CD4-positive, alpha-beta memory T cell (primary cell): ENCODE measurements at places on chromosomes 1 and 21.

DNA sequence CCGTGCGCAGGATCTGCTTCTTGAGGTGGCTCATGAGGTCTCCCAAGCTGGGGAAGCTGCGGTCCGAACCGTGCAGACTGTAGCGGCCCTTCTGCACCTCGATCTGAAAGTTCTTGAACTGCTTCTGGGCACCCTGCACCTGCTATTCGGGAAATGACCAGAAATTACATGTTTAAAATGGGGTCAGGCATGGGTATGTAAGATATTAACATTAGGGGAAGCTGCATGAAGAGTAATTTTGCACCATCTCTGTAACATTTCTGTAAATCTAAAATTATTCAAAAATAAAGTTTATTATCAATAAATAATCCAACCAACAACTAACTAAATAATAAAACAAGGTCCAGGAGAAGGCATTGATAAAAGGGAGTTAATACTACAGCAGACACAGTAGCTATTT lies 110.7 kb downstream of the RAVER2 start:
- H3K27me3 ChIP-seq, result no peaks in the 10 kb centered on the region
- no peak overlapping the region for H3K4me3 ChIP-seq
- peaks cover 92% of the 10 kb centered on the region for H3K36me3 ChIP-seq
- H3K27ac ChIP-seq, result no peak overlapping the region
- H3K4me1 ChIP-seq, result no peaks in the 10 kb centered on the region

- no peak for DNase-seq
- no peak overlapping the region for H3K27ac ChIP-seq
- no peaks in the 10 kb centered on the region for H3K27me3 ChIP-seq
- H3K36me3 ChIP-seq, result no peaks in the 10 kb centered on the region
- H3K4me1 ChIP-seq, result no peaks in the 10 kb centered on the region
These were observed 9.2 kb downstream of the PIGM start for GRCh38 chr1:160022330-160023310.

GRCh38 chr1:108559215-108560186 lies at the start of gene EEIG2:
Gene EEIG2 (plus strand): TSS chr1:108560100. CDS start chr1:108560429, 329 bp downstream.
- H3K4me1 ChIP-seq, result peaks cover 49% of the 10 kb centered on the region
- no peaks in the 10 kb centered on the region for H3K36me3 ChIP-seq
- DNase-seq, result peak; percentile 88
- H3K27me3 ChIP-seq, result no peaks in the 10 kb centered on the region
- peak within 1 kb of the TSS; percentile 65 for H3K27ac ChIP-seq
- H3K4me3 ChIP-seq, result peak within 1 kb of the TSS; percentile 59

GRCh38 chr1:64757213-64757612 lies 12.3 kb downstream of the RAVER2 start:
- H3K4me3 ChIP-seq, result no peak overlapping the region
- no peaks in the 10 kb centered on the region for H3K27me3 ChIP-seq
- no peak overlapping the region for H3K27ac ChIP-seq
- DNase-seq, result no peak
- no peaks in the 10 kb centered on the region for H3K4me1 ChIP-seq
- H3K36me3 ChIP-seq, result no peaks in the 10 kb centered on the region

DNA sequence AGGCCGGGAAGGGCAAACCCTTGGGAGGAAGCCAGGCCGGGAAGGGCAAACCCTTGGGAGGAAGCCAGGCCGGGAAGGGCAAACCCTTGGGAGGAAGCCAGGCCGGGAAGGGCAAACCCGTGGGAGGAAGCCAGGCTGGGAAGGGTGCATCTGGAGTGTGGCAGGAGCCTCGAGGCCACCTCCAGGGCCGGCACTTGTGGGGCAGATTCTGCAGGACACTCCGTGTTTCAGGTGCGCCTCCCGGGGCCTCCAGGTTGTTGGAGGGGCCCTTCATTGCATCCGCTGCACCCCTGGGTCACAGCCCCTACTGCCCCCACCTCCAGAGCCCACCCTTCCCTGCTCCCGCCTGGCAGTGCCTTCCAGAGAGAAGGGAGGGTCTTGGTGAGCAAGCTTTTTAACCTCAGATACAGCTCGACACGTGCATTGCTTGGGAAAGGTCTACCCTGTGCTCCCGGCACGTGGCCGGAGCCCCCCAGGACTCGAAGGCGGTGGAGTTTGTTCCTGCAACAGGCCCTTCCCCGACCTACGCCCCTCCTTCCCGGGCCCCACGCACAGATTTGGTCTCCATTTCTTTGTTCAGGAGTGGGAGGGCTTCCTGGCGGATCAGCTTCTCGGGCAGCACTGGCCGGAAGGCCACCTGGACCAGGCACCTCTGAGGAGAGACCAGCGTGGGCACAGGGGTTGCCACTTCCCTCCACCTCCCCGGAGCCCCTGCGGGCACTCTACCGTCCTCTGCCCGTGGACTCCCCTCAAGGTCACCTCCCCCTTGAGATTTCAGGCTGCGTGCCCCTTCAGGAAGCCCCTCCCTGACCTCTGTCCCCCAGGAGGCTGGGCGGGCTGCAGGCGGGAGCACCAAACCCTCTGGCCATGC lies 9.4 kb upstream of the TMEM52 start:
- no peaks in the 10 kb centered on the region for H3K27me3 ChIP-seq
- H3K36me3 ChIP-seq, result no peaks in the 10 kb centered on the region
- no peak overlapping the region for H3K27ac ChIP-seq
- no peaks in the 10 kb centered on the region for H3K4me1 ChIP-seq

GRCh38 chr1:75539230-75540116 lies 71.4 kb downstream of the SLC44A5 start:
- no peak overlapping the region for H3K4me3 ChIP-seq
- no peak for DNase-seq
- H3K27ac ChIP-seq, result no peak overlapping the region
- H3K27me3 ChIP-seq, result no peaks in the 10 kb centered on the region
- no peaks in the 10 kb centered on the region for H3K36me3 ChIP-seq
- no peaks in the 10 kb centered on the region for H3K4me1 ChIP-seq

DNA sequence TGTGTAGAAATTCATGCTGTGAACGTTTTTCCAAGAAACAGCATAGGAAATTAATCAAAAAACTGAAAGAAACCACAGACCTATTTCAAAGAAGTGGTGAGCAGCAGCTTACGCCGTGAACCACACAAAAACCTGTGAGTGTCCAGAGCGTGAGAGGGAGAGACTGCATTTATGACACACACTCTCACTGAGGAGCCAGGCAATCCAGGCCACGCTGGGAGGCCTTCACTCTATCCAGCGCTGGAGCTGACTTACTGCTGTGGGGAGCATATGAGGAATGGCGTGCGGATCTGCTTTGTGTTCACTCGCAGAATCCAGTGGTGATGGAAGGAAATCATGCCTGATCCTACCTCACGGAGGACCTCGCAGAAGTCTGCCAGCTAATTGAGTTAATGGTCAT lies 12.7 kb downstream of the ADAMTS1 start:
- no peak overlapping the region for H3K4me3 ChIP-seq
- no peak for DNase-seq
- H3K4me1 ChIP-seq, result no peaks in the 10 kb centered on the region
- H3K27me3 ChIP-seq, result no peaks in the 10 kb centered on the region

DNA sequence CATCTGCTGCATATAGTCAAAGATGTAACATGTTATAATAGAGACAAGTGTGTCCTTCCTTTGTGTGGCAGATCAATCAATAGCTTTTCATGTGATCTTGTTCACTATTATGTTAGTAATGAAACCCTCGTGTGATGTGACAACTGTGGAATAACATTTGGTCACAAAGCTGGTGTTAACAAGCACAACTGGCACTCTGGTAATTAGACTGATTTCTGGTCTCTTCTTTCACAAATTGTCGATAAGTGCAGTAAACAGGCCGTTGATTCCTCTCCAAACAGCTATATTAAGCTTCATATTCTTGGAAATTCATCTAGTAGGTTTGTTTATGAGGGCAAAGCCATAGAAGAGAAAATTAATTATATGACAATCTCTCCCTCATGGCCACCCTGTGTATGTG lies 616.7 kb upstream of the PTBP2 start:
- no peaks in the 10 kb centered on the region for H3K27me3 ChIP-seq
- no peaks in the 10 kb centered on the region for H3K4me1 ChIP-seq
- DNase-seq, result no peak
- H3K27ac ChIP-seq, result no peak overlapping the region
- H3K36me3 ChIP-seq, result no peaks in the 10 kb centered on the region

- no peak for DNase-seq
- H3K27me3 ChIP-seq, result no peaks in the 10 kb centered on the region
- H3K4me3 ChIP-seq, result no peak overlapping the region
These were observed 31.4 kb upstream of the PKP1 start for GRCh38 chr1:201251851-201252430.

GRCh38 chr1:29306471-29307140 lies 70.3 kb downstream of the PTPRU start:
- no peaks in the 10 kb centered on the region for H3K4me1 ChIP-seq
- DNase-seq, result no peak
- no peak overlapping the region for H3K4me3 ChIP-seq
- no peak overlapping the region for H3K27ac ChIP-seq

DNA sequence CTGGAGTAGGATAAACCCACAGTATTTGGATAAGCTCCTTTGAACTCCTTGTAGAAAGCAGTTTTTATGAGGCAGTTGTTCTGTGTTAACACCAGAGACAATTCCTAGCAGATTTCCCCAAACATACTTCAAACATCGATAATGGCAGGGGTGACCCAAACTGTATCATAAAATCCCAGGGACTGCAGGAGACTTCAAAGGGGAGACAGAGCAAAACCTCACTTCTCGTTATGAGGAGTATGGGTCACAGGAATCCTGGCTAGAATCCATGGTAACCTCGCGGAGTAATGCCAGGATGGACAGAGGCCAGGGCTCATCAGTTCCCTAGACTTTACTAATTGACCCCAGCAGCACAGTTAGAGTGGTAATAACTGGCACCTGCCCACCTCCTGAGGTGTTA lies 148.0 kb downstream of the DHRS3 start:
- H3K36me3 ChIP-seq, result peaks cover 4% of the 10 kb centered on the region
- DNase-seq, result no peak
- no peak overlapping the region for H3K4me3 ChIP-seq

- DNase-seq, result no peak
- no peaks in the 10 kb centered on the region for H3K27me3 ChIP-seq
- no peak overlapping the region for H3K27ac ChIP-seq
- no peaks in the 10 kb centered on the region for H3K4me1 ChIP-seq
- H3K36me3 ChIP-seq, result no peaks in the 10 kb centered on the region
These were observed 19.3 kb upstream of the IL22RA1 start for GRCh38 chr1:24162201-24162600.

DNA sequence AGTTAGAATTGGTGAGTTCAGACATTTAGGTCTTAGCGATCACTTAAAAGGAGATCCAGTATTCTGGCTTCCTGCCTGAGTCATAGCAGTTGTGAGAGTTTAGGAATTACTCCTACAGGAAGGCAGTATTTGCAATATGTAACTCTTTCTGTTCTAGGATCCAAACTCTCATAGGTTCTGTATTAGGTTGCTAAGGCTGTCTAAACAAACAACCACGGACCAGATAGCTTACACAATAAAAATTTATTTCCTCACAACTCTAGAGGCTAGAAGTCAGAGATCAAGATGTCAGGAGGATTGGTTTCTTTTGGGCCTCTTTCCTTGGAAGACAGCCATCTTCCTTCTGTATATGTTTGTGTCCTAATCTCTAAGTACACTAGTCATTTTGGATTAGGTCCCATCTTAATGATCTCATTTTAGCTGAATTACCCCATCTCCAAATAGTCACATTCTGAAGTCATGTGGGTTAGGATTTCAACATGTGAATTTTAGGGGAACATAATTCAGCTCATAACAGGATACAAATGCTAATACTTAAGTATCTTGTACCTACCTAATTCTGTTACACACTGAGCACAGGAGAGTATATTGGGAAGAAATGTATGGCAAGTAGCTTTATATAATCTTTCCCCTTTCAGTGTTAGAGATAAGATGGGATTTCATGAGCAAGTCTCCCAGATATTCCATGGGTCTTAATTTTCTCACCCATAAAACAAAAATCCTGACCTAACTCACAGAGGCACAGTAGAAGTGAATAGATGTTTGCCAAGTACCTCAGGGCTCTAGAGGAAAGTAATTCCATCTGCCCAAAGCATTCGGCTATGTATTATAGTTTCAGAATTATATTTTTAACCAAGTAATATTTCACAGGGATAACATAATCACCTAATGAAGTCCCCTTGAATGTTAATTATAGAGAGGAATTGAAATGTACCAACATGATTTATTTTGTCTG lies 144.4 kb downstream of the PTBP2 start:
- H3K4me1 ChIP-seq, result no peaks in the 10 kb centered on the region
- no peak overlapping the region for H3K27ac ChIP-seq
- H3K27me3 ChIP-seq, result no peaks in the 10 kb centered on the region
- H3K36me3 ChIP-seq, result no peaks in the 10 kb centered on the region
- H3K4me3 ChIP-seq, result no peak overlapping the region

- no peak for DNase-seq
- peaks cover 7% of the 10 kb centered on the region for H3K4me1 ChIP-seq
- no peaks in the 10 kb centered on the region for H3K27me3 ChIP-seq
- no peaks in the 10 kb centered on the region for H3K36me3 ChIP-seq
- H3K27ac ChIP-seq, result no peak overlapping the region
These were observed 67.6 kb upstream of the PPP2R5A start for GRCh38 chr1:212217633-212218032.

DNA sequence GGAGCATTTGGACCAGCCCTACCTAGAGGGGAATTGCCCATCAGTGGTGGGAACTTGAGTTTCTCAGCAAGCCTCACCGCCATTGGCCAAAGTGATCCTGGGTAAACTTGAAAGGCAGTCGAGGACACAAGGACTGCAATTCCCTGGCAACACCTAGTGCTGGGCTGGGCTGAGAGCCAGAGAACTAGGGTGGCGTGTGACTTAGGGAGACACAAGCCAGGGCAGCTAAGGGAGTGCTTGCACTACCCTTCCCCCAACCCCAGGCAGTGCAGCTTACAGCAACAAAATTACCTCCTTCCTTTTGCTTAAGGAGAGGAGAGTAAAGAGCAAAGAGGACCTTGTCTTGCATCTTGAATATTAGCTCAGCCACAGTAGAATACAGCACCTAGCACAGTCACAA lies 176.9 kb upstream of the PRMT6 start:
- no peaks in the 10 kb centered on the region for H3K27me3 ChIP-seq
- H3K4me1 ChIP-seq, result no peaks in the 10 kb centered on the region
- no peak overlapping the region for H3K27ac ChIP-seq
- H3K36me3 ChIP-seq, result no peaks in the 10 kb centered on the region
- H3K4me3 ChIP-seq, result no peak overlapping the region
- no peak for DNase-seq

DNA sequence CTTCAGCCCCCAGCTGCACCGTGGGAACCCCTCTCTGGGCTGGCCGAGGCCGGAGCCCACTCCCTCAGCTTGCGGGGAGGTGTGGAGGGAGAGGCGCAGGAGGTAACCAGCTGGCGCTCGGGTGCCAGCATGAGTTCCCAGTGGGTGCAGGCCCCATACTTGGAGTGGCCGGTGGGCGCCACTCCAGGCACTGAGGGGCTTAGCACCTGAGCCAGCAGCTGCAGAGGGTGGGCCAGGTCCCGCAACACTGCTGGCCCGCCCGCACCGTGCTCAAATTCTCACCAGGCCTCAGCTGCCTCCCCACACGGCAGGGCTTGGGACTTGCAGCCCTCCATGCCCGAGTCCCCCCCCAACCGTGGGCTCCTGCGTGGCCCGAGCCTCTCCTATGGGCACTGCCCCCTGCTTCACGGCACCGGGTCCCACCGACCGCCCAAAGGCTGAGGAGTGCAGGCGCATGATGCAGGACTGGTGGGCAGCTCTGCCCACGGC lies 47.2 kb downstream of the LRRC53 start:
- no peaks in the 10 kb centered on the region for H3K36me3 ChIP-seq
- H3K27me3 ChIP-seq, result no peaks in the 10 kb centered on the region
- DNase-seq, result no peak
- H3K4me1 ChIP-seq, result no peaks in the 10 kb centered on the region
